KG1 (cell line): ENCODE measurements at places on chromosomes 12 and 14.

GRCh38 chr12:98228683-98229539 lies 286.5 kb upstream of the TMPO start:
- DNase-seq = no peak

GRCh38 chr12:4178424-4179170 lies 95.0 kb upstream of the CCND2 start:
- DNase-seq = no peak

DNA sequence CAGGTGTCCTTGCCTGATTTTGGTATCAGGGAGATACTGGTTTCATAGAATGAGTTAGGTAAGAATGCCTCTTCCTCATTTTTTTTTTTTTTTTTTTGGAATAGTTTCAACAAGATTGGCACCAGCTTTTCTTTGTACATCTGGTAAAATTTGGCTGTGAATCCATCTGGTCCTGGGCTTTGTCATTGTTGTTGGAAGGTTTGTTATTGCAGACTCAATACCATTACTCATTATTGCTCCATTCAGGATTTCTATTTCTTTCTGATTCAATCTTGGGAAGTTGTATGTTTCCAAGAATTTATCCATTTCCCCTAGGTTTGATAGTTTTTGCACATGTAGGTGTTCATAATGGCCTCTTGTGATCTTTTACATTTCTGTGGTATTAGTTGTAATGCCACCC lies 126.0 kb upstream of the KITLG start:
- DNase-seq = no peak

- no peak for DNase-seq
Observed at GRCh38 chr14:65849558-65849957, 437.0 kb downstream of the FUT8 start.

DNA sequence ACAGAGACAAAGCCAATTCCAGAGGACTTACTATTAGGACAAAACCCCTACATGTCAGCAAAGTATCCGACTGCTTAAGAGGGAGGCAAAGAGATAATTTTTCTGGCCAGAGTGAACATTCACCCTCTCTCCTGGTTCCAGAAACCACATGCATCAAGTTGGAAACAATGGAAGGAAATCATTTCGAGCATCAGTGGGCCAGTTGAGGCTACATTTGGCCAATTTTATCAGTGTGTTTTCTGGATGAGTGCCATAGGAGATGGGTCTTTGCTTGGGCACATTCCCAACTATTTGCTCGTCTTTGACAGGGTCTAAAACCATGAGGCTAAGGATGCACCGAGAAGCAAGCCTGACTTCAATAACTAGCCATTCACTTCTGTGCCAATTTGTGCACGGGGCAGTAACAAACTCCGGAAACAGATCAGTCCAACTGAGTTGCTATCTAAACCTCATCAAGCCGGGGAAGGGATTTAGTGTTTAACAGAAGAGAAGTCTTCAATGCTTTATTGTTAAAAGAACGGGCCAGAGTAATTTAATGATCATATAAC lies 17.4 kb downstream of the EGLN3 start:
- DNase-seq = no peak

GRCh38 chr12:12562016-12562483 lies 613 bp downstream of the DUSP16 start:
- DNase-seq = no peak

GRCh38 chr12:66900616-66901015 lies 221.7 kb upstream of the GRIP1 start:
- no peak for DNase-seq

DNA sequence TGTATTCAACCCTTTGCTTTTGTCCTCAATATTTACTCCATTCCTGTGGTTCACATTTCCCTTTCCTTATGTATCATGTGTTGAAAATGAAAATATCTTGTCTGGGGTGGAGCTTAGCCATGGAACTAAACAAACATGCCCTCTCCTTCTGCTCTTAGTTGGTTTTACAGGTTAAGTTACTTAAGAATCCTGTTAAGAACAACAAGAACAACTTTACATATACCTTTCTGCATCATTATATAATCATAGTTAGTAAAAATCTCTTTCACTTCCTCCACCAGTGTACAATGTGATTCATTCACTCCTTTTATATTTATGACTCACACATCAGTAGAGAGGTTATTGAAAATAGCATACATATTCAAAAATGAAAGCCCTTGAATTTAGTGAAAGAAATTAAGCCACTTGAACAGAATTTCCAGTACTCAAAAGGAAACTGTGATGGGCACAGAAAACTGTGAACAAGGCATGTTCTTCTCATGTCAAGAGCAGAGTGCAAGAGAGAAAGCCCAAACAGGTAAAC lies 307.7 kb downstream of the CCDC91 start:
- DNase-seq = no peak

DNA sequence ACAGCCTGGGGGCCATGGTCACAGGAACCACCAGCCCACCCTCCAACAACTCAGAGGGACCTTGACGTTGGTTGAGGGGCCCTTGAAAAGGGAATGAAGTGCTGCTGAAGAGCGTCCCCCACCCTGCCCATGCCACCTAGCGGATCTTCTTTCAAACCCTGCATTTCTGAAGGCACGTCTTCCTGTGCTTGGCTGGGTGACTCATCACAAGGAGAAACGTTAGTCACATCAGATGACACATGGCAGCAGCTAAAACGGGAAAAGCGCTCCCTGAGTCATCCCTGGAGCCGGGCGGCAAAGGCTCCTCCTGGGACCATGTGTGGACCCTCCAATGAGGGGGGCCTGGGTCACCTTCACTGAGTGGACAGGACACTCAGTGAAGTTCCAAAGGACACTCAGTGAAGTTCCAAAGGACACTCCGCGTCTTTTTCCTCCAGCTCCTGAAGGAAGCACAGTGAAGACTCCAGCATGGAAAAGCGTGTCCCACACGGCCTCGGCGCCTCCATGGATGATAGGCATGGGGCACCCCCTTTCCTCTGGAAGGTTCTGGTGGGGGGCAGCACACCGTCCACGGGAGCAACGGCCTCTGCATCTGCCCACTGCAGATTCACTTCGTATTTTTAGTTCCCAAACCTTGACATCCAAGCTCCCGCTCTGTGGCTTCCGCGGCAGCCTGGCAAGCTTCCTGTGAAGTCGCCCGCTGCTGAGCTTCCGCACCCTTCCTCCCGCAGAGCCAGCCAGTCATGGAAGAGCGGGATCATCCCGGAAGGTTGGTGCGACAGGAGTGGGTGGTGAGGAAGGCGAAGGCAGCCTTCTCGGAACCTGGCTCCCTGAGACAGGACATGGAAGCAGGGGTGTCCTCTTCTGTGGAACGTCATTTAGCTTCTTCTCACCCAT lies 383.4 kb downstream of the VRK1 start:
- no peak for DNase-seq

DNA sequence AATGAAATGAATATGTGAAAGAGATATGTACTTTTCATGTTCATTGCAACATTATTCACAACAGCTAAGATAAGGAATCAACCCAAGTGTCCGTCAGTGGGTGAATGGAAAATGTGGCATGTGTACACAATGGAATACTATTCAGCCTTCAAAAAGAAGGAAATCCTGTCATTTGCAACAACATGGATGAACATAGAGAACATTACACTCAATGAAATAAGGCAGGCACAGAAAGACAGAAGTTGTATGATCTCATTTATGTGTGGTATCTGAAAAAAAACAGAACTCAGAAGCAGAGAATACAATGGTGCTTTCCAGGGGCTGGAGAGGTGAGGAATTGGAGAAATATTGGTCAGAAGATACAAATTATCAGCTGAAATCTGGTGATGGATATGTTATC lies 54.0 kb downstream of the TAOK3 start:
- no peak for DNase-seq

DNA sequence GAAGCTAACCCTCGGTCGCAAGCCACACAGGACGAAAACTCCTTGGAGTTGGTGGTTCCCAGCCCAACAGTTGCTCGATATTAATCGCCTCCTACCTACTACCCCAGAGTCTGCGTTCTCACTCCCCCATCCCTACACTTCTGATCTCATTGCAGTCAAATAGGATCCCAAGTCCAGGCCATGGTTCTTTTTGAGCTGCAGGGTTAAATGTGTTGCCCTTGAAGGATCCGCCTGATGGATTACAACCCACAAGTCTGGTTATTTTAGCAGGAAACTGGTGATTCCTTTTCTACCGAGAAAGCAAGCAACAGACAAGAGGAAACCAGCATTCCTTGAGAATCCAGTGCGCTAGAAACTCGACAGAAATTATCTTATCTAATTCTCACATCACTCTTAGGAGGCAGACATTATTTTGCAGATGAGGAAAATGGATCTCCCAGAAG lies 785 bp upstream of the NIN start:
- DNase-seq = no peak

GRCh38 chr12:52849511-52849910 lies 717 bp upstream of the KRT78 start:
- DNase-seq = no peak

- DNase-seq = no peak
Observed at GRCh38 chr12:34286934-34287333, 264.6 kb downstream of the ALG10 start.

DNA sequence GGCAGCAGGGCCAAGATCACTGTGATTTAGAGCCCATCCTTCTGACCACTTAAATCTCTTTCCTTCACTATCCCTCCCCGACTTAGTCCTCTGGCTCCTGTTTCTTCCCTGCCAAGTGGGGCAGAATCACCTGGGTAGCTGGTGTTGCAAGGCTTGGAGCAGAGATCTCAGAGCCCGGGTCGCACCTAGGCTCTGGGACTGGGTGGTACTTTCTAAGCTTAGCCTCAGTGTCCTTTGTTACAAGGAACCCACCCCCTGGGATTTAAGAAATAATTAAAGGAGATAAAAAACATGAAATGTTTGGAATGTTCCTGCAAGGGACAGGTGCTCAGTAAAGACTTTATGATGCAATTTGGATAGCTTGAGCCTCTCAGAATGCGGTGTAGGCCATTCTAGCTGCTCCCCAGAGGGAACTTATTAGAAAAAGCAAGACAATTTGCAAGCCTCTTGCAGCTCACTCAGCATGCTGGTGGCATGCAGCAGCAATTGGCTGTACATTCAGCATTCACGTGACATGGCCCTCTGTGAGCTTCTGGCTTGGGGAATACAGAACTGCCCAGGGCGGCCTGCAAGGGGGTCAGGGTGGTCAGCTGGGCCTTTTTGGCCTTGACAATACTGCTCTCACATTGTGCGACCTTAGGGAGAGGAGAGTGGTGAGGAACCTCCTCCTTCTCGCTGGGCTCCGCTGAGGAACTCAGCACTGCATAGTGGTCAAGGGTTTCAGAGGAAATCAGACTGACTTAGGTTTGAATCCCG lies 16.8 kb downstream of the C14orf132 start:
- DNase-seq = no peak

DNA sequence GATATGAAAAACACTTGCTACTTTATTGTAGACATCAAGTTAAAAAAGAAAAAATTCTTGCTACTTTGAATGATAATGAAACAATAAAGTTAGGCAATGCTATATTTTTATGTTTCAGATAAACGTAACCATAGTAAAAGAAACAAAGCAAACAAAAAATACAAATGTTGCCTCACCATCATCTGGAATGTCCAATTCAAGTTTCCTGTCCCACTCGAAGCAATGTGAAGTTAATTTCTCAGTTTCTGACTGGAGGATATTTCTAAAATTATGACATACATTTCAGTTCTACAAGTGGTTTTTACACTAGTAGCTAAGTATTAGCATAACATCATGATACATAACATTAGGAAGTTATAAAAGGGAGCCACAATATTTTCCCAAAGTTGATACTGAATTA lies 20.9 kb downstream of the DLGAP5 start:
- no peak for DNase-seq

DNA sequence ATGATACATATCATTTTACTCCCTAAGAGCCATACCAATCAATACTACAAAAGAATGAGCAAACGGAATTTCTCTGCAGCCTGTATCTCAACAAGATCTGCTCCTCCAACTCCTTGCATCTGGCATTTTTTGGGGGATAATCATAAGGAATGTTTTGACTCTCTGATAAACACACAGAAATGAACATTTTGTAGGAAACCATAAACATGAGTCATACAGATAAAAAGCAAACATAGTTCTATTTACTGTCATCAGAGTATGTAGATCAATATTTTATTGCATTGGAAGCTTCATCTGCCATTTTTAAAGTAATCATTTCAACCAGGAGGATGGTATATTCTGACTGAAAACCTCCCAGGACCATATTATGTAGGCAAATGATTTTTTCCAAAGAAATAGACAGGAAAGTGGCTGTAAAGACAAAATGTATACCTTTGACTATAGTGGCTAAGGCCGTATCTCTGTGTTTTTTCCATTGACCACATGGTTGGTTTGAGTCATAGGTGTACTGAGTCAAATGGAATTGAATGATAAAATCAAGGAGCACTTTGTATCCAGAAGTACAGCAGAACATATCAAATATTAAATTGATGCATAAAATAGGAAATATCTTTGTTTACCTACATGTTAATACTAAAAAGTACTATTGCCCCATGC lies 32.4 kb upstream of the CD69 start:
- no peak for DNase-seq

DNA sequence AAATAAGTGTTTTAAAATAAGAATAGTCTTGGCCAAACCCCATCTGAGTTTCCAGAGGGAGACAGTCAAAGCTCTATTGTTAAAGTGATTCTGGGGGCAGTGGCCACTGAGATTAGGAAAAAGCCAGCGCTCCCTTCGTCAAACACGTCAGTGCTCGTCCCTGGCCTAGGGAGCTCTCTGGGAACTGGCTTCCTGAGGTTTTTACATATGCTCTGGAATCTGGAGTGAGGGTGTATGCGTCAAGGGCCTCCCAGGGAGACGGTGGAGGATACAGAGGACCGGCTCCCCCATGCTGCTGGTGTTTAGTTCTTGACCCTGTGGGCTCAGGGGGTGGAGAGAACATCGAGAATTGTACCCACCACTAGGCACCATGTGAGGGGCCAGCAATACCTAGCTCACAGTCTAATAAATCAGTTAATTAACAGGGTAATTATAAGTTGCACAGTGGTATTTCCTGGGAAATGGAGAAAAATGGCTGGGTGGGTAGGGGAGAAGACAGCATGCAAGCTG lies 87.0 kb downstream of the SLC25A47 start:
- no peak for DNase-seq

DNA sequence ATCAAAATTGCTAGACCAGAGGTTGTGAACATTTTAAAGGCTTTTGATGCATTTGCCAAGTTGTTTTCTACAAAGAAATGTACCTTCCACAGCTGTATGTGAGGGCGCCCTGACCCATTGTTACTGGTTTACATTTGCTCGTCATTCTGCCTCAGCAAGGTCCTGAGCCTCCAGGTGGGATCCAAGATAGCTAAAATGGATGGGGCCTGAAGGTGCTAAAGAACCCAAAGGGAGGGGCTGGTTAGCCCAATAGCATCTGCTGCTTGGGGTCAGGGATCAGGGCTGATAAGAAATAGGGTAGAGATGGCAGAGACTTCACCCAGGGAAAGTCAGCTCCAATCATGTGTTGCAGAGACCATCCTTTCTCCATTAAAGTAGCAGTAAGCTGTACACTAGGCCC lies 43.1 kb downstream of the GALNT16 start:
- no peak for DNase-seq
